ENCODE measurements at places on chromosomes 1 and 21.

- no peak for DNase-seq
These were observed 32.0 kb upstream of the EPS15 start for GRCh38 chr1:51551081-51551480.

- no peak for DNase-seq
These were observed 189.8 kb downstream of the CLIC6 start for GRCh38 chr21:34858559-34858958.

DNA sequence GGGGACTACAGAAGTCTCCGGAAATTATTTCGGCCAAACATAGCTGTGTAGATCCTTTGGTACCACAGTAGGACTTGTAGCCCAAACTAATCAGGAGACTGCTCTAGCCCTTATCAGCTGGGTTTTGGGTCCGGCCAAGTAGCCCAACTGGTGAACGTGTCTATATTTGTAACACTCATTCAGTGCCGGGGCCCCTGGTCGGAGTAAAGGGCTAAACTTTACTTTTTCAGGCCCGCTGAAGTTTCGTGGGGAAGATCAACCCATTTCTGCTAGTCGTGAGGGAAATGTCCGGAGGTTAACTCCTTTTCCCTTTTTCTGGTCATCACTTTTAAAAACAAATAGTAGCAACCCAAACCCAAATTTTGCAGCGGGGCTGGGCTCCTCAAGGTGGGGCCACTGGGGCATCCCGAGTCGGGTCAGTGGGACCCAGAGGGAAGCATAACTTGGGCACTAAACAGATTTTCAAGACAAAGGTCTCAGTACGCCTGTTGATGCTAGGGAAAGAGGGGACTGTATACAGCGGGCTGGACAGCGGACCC lies 1.7 kb downstream of the LHX9 start:
- no peak for DNase-seq

- peak; percentile 67 for DNase-seq
These were observed 690 bp downstream of the B3GALNT2 start for GRCh38 chr1:235503403-235504121.

GRCh38 chr1:205255941-205256780 lies 28.4 kb downstream of the TMCC2 start:
- DNase-seq, result peak; percentile 79

DNA sequence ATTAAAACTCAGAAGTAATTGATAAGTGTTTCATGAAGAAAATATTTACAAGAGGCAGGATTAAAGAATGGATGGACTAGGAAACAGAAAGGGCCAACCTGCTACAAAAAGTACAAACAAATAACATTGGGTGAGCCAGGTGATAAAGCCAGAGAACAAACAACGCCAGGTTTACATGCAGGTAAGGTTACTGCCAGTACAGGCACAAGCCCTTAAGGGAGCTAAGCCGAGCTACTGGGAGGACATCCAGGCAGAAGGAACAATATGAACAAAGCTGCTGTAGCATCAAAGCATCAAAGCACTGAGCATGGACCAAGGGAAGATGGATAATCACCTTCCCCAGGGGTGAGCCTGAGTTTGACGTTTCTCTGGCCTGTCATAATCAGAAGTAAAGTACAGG lies 380.7 kb downstream of the SEC16B start:
- no peak for DNase-seq

DNA sequence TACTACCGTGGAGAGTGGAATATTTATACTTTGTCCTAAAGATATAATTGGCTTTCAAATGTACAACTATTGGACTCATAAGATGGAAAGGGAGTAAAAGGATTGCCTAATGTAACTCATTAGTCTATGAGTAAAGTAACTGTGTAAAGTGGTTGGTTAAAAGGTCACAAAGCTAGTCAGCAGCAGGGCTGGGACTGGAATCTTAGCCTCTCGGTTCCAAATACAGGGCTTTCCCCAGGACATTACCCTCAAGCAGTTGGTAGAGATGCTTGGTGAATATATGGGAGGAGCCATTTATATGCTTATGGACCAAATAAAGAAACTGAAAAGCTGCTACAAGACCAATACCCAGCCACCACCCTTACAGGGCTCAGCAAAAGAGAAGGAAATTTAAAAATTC lies 283.7 kb downstream of the HLX start:
- peak; percentile 29 for DNase-seq

DNA sequence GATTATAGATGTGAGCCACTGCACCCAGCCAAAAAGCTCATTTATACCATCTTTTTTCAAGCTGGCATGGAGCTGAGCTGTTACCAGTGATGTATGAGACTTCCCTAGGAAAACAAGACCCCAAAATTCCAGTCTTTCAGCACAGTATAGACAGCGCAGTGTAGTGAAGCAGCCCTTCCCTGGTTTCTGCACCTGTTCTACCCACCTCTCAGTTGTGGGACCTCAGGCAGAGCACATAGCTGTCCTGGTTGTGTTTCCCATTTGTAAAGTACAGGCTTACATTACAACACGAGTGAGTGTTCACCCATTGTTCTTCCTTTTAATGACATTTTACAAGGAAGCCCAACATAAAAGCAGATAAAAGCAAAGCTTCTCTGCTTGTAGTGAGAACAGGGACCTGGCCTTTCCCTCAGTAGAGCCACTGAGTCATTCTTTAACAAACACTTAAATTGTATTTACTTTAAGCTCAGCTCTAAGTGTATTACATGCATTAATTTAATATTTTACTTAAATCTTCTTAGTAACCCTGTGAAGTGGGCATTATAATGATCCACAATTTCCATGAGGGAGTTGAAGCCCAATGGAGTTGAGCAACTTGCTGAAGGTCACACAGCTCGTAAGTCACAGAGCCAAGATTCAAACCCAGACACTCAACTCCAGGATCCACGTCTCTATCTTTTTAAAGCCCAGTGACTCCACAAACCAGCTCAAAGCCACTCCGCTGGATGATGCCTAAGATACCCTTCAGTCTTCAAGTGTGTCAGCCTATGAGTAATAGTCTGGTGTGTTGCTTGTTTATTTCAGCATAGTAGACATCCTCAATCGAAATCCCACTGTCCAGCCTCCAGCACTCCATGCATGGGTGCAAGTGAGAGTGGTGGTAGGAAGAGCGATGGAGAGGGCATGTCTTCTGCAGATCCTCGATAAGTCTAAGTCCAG lies 40.5 kb upstream of the CAPZB start:
- DNase-seq, result peak; percentile 20

- peak; percentile 62 for DNase-seq
These were observed 2.0 kb upstream of the TRNP1 start for GRCh38 chr1:26991310-26992116.

DNA sequence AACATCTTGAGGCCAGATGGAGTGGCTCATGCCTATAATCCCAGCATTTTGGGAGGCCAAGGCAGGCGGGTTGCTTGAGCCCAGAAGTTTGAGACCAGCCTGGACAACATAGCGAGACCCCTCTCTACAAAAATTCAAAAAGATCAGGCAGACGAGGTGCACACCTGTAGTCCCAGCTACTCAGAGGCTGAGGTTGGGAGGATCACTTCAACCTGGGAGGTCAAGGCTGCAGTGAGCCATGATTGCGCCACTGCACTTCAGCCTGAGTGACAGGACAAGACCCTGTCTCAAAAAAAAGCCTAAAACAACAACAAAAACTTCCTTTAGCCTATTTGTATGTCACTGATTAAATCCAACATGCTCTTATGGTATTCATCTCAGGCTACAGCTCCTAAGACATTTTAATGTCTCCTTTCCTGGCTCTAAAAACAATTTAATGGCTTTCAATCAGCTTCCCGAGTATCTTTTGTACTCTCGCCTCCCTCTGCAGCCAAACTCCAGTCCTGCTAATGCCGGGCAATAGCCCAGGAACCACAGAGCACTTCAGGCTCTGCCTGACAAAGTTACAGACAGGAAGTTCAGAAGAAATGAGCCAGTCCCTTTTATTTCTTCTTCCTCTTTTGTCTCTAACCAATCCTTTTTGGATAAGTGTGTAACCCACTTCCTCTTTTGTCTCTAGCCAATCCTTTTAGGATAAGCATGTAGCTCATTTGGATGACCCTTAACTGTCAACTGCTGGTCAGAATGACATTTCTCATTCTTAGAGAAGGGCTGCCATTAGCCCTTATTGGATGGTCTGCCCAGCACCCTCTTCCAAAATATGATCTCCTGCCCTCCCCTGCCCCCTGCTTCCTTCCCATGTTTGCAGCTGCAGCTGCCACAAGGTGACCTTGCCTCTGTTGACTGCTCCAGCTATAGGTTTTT lies 6.6 kb upstream of the DOP1B start:
- DNase-seq, result peak; percentile 81

DNA sequence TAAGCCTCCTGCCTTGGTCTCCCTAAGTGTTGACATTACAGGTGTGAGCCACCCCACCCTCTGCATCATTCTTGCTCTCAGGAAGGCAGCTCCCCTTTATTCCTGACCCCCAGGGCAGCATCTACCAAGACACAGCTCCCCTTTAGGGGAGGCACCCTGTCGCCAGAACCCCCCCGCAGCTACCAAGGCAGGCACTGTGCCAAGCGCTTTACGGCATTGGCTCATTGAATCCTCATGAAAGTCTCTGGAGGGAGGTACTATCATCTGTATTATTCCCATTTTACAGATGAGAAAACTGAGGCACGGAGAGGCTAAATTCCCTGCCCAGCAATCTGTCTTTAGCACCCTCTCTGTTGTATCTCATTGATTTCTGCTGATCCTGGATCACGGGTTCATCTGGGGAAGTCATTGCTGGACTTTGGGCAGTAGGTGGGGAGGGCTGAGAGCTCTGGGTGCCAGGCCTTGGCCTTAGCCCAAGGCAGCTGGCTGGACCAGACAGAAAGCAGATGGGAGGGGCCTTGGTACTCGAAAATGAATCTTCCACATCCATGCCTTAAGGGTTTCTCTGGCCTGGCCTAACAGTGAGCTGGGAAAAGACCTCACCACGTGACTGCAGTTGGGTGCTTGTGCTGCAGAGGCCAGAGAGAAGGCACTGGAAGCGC lies 5.9 kb downstream of the PLOD1 start:
- DNase-seq, result no peak

- DNase-seq, result no peak
These were observed 6.1 kb downstream of the IPO13 start for GRCh38 chr1:43952731-43953346.

DNA sequence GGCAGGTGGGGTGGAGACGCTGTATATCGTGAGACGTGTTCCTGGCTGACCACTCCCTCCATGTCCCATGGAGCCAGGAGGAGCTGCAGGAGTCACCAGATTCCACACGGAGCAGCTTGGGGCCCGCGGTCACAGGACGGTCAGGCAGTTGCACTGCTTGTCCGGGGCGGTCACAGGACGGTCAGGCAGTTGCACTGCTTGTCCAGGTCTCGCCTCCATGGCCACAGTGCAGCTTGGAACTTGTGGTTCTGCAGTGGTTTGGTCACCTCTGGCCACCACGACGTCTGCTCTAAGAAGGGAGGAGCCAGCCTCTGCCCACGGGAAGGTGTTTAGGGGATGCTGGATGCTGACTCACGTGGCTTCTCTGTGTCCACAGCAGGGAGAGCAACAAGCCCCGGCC lies 33.0 kb downstream of the SLX9 start:
- peak; percentile 43 for DNase-seq

GRCh38 chr1:107833061-107833460 lies 131.9 kb downstream of the VAV3 start:
- DNase-seq, result no peak

DNA sequence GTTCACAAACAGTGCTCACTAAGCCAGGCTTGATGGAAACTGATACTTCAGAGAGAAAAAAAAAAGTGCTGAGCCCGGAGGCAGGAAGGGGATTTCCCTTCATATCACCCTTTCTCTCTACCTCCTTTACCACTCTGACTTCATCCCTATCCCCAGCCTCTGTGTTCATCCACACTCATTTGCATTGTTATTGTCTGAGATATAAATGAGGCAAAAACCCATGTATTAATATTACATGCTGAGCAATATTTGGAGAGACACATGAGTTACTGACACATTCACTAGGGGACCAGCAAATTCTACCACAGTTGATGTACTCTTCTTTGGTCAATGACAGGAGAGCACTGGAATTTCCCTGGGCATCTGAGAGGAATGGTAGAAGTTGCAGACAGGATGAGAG lies 175.8 kb downstream of the TNFSF18 start:
- DNase-seq, result peak; percentile 64

DNA sequence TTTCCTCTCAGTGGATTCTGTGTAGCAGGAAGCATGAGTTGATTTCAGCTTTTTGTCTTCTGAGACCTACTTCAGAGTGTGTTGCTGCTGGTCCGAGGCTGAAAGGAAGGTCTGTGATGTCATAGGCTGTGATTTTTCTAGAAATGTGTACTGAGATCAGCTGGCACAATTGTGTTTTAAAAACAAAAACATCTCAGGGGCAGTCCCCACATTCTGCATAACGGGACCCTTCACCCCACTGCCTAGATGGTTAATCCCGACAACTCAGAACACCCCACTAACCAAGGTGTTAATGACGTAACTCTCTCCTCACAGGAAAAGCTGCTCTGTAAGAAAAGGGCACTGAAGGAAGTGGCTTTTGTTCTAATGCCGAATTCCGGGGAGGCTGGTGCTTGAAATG lies 59.8 kb upstream of the PPP2R5A start:
- DNase-seq, result no peak

DNA sequence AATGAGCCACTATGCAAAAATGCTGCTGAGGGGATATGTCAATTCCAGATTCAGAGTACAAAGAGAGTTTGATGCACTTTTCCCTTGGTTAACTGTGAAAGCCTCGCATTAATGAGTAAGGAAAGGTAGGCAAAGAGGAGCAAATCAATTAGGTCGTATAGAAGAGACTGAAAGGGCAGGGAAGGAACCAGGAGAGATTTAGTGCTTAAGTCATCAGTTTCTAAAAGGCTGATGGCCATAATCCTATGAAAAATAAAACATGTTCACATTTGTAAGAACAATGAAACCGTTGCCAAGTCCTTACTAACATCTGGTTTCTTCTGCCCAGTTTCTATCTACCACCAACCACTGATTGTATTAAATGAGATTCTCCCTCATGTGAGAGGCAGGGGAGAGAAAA lies 118.4 kb upstream of the PALMD start:
- DNase-seq, result no peak

DNA sequence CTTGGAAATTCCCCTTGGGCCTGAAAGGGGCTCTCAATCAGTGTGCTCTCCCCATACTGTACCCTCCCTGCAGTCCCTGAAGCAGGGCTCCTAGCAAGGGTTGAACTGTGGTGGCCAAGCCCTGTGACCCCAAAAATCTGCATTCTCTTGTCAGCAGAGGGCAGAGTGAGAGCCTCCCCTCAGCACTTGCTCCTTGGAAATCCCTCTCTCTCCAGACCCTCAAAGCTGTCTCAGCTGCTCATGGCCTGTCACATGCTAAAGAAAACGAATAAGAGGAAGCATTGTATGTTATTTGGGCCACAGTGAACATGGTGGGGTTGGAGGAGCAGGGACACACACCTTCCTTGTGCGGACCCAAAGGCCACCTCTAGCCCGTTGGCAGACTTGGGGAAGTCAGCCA lies 47.2 kb upstream of the SYNC start:
- no peak for DNase-seq

DNA sequence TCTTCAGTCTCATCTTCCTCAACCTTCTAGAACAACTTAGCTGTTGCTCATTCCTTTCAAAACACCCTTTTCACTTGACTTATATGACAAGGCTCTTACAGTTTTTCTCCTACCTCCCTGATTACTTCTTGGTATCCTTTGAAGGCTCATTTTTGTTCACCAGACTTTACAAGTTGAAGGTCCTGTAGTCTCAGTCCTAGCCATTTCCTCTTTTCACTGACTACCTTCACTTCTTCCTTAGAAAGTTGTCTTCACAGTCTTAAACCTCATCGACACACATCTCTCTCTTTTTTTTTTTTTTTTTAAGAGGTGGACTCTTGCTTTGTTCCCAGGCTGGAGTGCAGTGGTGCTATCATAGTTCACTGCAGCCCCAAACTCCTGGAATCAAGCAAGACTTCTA lies 6.6 kb upstream of the TP53BP2 start:
- DNase-seq, result no peak

GRCh38 chr21:38495242-38495641 lies 3.0 kb downstream of the ERG start:
- no peak for DNase-seq
